ENCODE measurements at places on chromosomes 3 and 15. TPM values are rescaled to one million over a fixed set of nuclear protein-coding genes. Genes with fewer than 3 reads are reported as not detected.

Gene AHSG
- polyA plus RNA-seq, result not detected

Gene ACTC1
- polyA plus RNA-seq, result 3,470 TPM

Gene DPH3
- polyA plus RNA-seq, result 5.5 TPM

Gene TUSC7
- not detected for polyA plus RNA-seq

Gene FAIM
- 15.7 TPM for polyA plus RNA-seq

Gene PDIA5
- polyA plus RNA-seq, result 8.1 TPM

Gene SCAMP5
- 0.73 TPM for polyA plus RNA-seq

Gene MAP1A
- polyA plus RNA-seq, result 3.4 TPM

Gene KLHL40
- polyA plus RNA-seq, result 8.3 TPM

Gene UQCC5
- polyA plus RNA-seq, result 83.5 TPM

Gene DZIP3
- polyA plus RNA-seq, result 3.0 TPM

Gene ENTPD3
- polyA plus RNA-seq, result 0.51 TPM

Gene MST1R
- 7.1 TPM for polyA plus RNA-seq

Gene CADM2
- 0.12 TPM for polyA plus RNA-seq

Gene VILL
- 4.8 TPM for polyA plus RNA-seq

Gene RNU5B-1
- polyA plus RNA-seq, result not detected

Gene ONECUT1
- polyA plus RNA-seq, result not detected

Gene SECISBP2L
- 10.5 TPM for polyA plus RNA-seq

Gene DLL4
- polyA plus RNA-seq, result 8.7 TPM

Gene RGMA
- 7.3 TPM for polyA plus RNA-seq

Gene CLRN1
- polyA plus RNA-seq, result not detected

Gene FAM174B
- 6.1 TPM for polyA plus RNA-seq
